A673 (cell line): ENCODE measurements at places on chromosomes 12 and 14.

GRCh38 chr12:81644503-81644902, 114.6 kb downstream of the PPFIA2 start:
- DNase-seq: peak; percentile 65

- no peak for DNase-seq
Measured at GRCh38 chr12:124431971-124432370, 135.4 kb downstream of the NCOR2 start.

DNA sequence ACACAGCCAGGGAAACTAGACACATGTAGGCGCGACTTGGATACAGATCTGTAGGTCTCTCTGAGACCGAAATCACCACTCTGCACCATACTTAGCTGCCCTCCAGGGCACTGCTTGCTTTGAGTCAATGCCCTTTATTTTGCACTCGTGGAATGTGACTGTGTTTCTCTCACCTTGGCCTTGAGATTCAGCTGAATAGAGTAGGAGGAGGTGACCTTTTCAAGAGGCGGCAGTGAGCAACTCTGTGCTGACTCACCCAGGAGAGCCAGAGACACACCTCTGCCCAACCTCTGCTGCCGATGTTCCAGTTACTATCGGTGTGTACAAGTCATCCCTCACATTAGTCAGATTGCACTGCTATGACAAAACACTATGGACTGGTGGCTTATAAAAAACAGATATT, 583.4 kb downstream of the VRK1 start:
- no peak for DNase-seq

- DNase-seq: no peak
Measured at GRCh38 chr14:101823066-101823465, 61.6 kb downstream of the PPP2R5C start.

- DNase-seq: no peak
Measured at GRCh38 chr14:95059126-95059525, 98.2 kb downstream of the DICER1 start.

DNA sequence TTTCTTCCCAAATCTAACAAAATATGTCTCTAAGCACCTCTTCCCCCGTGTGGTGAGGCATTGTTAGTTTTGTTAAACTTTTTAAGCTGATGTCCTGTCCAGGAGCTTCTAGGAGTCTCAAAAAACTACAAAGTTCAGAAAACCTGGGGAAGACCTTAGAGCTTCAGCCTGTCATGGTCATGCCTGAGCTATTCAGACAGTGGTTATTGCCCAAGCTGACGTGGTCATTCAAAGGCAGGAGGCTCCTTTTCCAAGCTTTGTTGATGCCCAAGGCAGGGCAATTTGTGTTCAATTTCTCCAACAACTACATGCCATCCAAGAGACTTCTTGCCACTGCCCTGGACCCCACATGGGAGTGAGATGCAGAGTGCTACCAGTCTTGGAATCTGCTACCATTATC, 5.8 kb upstream of the LYZ start:
- DNase-seq: no peak

GRCh38 chr14:23572836-23573235, 5.2 kb upstream of the AP1G2 start:
- no peak for DNase-seq

DNA sequence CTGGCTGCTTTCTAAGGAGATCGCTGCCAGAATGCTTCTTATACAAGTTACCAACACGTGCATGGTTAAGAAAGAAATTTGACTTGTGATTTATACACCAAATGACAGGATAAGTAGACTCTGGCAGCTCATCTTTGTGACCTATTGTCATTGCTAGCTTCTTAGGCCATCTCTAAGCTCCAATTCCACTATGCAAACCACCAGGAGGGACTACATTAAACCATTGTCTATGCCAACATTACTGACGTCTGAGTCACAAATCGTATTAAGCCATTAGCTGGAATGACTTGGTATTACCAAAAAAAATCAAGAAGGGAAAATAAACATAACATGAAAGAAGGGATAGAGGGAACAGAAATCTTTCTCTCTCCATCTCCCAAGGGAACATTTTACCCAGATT, 15.8 kb upstream of the VPS33A start:
- peak; percentile 90 for DNase-seq

- no peak for DNase-seq
Measured at GRCh38 chr12:67425394-67425793, 156.2 kb downstream of the CAND1 start.

GRCh38 chr14:22648506-22648905, 4.4 kb upstream of the OR6J1 start:
- no peak for DNase-seq

- no peak for DNase-seq
Measured at GRCh38 chr12:105696-106095, 39.1 kb downstream of the IQSEC3 start.

DNA sequence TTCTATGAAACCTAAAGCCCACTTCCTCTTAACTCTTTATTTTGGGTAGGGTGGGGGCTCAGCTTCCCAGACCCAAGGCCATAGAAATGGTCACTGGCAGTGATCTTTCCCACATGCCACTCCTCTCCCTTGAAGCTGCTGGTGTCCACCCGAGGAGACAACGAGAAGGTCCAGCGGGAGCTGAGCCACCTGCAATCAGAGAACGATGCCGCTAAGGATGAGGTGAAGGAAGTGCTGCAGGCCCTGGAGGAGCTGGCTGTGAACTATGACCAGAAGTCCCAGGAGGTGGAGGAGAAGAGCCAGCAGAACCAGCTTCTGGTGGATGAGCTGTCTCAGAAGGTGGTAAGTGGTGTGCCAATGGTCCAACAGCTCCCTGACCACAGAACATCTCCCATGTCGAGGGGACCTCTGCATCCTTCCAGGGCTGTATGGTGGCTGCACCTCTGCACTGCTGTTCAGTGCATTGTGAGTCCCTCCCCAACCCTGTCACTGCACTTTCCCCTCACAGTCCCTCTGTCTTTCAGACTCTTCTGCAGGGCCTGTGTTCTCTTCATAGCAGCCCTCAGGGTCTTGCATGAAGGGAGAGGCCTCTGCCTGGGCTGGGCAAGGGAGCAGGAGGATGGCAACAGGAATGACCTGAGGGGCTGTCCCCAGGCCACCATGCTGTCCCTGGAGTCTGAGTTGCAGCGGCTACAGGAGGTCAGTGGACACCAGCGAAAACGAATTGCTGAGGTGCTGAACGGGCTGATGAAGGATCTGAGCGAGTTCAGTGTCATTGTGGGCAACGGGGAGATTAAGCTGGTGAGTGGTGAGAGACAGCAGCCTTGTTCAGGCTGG, 18.8 kb upstream of the PIP4K2C start:
- DNase-seq: no peak

- no peak for DNase-seq
Measured at GRCh38 chr12:93902736-93903562, 225.8 kb downstream of the CRADD start.

DNA sequence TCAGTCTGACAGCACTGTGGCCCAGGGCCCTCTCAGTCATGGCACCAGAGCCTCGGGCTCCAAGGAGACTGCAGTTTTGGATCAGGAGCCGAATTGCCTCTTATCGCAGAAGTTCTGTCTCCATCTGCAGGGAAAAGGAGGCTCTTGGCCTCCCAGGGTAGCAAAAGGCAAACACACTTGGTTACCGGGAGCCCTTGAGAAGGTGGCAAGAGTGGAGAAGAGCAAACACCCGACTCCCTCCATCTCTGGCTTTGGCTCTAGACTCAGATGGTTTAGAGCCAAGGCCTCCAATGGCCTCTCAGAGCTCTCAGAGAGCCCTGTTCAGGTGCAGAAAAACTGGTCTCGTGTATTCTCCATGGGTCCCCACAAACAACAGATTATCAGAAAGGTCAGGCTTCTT, 44.6 kb downstream of the NINJ2 start:
- no peak for DNase-seq

DNA sequence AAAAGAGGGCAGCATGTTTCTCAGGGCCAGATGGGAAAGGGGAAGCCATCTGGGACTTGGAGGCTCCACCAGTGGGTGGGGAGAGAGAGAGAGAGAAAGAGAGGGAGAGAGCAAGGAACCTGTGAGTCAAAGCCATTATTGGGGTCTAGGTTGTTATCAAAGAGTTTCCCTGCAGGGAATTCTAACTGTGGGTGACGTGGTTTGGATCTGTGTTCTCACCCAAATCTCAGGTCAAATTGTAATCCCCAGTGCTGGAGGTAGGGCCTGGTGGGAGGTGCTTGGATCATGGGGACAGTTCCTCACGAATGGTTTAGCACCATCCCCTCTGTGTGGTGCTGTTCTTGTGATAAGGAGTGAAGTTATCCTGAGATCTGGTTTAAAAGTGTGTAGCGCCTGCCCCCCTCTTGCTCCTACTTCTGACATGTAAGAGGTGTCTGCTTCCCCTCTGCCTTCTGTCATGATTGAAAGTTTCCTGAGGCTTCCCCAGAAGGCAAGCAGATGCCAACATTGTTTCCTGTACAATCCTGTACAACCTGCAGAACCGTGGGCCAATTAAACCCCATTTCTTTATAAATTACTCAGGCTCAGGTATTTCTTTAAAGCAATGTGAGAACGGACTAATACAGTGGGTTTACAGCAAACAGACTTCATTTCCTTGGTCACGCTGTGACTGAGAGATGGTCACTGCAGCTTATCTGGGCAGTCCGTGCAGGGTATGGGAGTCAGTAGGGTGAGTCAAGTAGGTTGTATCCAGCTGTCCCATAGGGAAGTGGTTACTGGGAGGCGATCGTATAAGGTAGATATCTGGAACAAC, 52.4 kb downstream of the CCDC91 start:
- no peak for DNase-seq

GRCh38 chr12:99372257-99372920, 275.2 kb upstream of the GARIN6 start:
- no peak for DNase-seq

DNA sequence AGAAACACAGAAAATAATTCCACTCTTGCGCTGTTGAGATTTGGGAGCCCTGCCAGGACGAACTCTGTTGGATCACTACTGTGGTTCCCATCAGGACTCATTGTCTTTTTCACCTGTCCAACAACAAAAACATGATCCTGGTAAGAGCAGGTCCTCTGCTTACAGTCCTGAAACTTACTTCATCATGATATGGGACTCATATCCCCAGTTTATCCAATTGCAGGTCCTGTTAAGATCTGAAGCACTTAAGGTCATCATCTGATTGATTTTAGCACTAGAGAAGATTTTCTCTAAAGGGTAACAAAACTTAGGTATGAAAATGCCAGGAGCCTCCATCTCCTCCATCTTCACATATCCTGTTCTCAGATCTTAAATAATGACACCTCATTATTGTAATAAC, at the start of gene OR6S1:
Gene OR6S1 (minus strand): TSS at position 101 of the 400 bp plus-strand sequence. CDS start 0 bp downstream, at position 101.
- DNase-seq: no peak

DNA sequence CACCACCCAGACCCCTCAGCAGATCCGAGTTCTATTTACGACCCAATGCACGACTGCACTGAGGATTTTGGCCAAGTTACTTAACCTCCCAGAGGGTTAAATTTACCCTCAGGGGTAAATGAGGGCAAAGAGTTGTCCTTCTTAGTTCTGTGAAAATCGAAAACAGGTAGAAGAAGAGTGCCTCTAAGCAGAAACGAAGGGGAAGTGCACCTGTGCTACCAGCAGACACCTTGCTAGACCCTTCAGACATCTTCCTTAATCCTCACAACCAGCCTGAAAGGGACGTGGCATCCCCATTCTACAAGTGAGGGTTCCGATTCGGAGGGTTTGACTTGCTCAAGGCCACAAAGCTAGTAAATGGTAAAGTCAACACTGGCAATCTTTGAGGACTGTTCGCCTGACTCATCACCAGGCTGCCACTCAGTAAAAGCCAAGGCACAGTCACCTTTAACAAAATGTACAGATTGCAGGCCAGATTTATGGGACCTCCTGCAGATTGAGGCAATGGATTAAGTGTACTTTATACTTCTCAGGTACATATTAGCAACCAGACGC, 1.6 kb downstream of the GSG1 start:
- DNase-seq: peak; percentile 32

DNA sequence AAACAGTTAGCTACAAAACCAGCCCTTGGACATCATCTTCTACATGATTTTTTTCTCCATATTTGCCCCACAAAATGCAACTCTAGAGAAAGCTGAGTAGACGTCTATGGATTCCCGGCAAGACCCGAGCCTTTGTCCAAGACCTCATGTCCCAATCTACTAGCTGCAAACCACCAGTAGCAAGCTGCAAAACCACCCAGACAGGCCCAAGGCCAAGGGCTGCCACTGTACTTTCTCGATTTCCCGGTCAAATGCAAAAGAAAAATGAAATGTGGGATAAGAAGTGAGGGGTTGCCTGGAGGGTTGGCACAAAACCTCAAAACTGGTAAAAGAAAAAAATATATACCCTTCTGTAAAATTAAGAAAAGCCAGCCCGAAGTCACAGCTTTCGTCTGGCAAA, 2.9 kb upstream of the SIX6 start:
- no peak for DNase-seq

GRCh38 chr14:92770484-92770883, 22.1 kb upstream of the LGMN start:
- DNase-seq: no peak

GRCh38 chr12:5295996-5296395, 135.9 kb upstream of the NTF3 start:
- no peak for DNase-seq

DNA sequence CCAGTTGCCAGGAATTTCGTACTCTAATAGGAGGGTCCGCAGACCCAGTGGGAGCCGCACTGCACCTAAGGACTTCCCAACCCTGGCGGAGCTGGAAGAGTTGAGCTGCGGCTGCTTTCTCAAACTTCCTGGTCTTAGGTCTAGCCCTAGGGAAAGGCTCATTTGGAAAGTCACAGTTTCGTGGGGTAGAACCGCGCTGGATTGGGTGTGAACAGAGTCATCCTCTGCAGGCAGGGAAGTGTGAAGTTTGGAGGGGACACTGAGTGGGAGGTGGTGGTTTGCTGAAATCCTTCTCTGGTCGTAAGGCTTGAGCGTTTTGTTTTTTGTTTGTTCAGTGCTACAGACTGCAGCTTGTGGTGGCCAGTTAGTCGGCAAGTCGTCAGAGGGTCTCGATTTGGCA, 18.8 kb downstream of the PRKAB1 start:
- no peak for DNase-seq

DNA sequence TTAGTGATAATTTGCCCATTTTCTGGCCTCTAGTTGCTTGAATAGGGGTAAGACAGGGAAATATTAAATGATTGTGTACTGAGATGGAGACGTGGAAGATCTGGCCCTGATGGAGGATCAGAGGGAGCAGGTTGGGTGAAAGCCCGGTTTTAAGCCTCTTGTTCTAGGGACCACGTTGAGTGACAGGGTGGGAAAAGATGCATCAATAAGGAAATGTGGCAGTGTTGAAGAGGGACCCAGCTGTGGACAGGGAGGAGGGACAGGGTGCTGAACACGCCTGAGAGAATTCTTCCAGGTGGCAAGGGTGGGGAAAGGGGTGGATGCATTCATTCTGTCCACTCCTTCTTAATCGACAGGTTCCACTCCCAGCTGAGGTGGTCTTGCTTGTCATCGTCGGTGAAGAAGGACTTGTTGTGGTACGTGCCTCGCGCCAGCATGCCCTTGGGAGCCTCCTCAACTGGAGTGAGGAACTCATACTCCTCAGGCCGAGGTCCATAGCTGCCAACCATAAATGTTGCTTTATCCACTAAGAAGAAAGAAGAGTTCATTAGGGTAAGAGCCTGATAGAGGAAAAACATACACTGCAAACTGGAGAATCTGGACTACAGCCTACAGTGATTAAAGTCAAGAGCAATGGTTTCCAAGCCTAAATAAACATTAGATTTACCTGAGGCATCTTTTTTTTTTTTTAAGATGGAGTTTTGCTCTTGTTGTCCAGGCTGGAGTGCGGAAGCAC, 4.0 kb upstream of the ERP27 start:
- DNase-seq: no peak

GRCh38 chr12:23948291-23948690, 1.2 kb downstream of the SOX5 start:
- DNase-seq: no peak

- peak; percentile 98 for DNase-seq
Measured at GRCh38 chr12:124506145-124506831, 61.1 kb downstream of the NCOR2 start.
